ENCODE measurements at places on chromosomes 5 and 9.
A peak's percentile ranks its signal among the peaks of the same experiment; 100 is the strongest.

DNA sequence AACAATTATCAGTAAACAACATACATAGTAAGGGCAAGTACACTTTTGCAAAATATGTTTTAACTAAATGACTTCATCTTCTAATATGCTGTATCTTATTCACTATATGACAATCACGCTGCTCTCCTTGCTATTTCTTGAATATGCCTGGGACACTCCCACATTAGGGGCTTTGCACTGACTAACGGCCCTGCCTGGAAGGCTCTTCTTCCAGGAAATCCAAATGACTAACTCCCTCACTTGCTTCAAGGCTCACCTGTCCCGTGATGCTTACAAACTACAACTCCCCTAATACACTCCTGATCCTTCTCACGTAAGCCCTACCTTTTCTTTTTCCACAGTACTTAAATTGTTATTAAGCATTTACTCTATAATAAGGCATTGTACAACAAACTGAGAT, 10.6 kb downstream of the ERP44 start:
- DNase-seq: no peak

DNA sequence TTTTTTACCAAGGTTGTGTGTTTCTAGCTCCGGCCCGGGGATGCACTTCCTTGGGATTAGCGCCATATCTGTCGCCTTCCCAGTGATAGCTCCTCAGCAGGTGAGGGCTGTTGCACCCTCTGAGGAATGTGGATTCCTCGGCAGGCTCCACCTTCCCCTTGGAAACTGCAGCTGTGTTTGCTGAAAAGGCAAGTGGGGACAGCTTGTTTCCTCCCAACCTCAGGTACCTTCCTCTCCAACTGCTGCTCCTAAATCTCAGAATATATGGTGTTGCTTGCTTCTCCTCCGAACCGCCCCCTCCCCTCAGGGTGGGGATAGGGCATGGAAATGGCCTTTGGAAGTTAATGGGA, 1.3 kb downstream of the SLC1A1 start:
- no peak for DNase-seq

- no peak for DNase-seq
Measured at GRCh38 chr9:93464395-93464794, 11.0 kb upstream of the FAM120AOS start.

DNA sequence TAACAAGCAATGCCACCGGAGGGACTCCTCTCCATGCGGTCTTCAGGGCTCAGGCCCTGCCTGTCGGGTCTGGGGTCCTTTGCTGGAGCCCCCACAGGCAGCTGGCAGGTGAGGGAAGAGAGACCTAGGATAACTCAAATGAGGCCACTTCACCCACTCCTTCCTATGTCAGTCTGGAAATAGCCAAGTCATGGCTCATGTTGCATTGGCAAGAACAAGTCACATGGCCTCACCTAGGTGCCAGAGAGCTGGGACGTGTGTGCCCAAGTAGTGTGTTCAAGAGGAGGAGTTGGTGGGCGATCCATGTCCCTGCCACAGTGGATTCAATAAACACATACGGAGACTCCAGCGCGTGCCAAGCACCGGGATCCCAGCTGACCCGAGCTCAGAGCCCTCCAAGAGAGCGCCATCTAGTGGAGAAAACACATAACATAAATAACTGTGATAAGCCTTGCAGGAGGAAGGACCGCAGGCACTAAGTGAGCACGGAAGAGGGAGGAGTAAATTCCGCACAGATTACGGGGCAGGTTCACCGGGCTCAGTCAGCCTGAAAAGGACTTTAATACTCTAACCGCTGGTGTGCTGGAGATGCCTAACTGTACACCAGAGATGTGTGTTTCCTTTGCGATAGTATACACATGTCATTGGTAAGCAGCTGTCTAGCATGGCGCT, 580.8 kb downstream of the CCDC171 start:
- peak; percentile 30 for DNase-seq

- no peak for DNase-seq
Measured at GRCh38 chr5:177428574-177429217, 2.2 kb downstream of the GRK6 start.

DNA sequence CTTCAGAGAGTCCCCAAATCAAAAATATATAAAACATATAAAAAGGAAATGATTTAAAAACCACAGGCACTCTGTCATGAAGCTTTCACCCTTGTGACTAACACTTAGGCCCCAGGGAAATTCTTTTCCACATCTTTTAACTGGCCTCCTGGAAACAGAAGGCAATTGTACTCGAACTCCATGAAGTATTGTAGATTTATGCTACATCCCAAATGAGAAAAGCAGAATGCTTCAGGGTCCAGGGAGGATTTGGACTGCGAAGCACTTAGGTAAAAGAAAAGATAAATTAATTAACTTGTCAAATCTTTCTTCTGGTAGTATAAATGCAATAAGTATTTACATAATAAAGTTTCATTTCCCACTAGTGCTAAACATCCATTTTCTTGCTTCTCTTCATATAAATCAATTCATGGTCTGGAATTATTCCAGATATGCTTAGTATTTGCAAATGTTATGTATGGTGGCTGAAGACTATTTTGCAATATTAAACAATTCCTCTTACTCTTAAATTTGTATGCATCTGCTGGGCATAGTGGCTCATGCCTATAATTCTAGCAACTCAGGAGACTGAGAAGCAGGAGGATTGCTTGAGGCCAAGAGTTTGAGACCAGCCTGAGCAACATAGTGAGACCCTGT, 64.9 kb upstream of the ELL2 start:
- no peak for DNase-seq

DNA sequence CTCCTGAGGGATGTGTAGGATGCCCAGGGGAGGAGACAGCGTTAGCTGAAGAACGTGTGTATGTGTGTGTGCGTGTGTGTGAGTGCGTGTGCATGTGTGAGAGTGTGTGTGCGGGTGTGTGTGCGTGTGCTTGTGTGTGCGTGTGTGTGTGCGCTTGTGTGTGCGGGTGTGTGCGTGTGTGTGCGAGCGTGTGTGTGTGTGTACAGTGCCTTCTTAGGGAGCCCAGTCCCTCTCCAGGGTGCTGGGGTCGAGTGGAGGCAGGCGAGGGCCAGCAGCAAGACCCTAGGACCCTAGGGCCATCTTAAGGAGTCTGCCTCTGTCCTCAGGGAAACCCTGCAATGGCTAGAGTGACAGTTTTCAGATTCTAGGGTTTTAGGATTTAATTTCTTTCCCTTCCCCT, 26.0 kb upstream of the STXBP1 start:
- DNase-seq: no peak

GRCh38 chr9:129316281-129317030, 138.4 kb upstream of the IER5L start:
- no peak for DNase-seq

DNA sequence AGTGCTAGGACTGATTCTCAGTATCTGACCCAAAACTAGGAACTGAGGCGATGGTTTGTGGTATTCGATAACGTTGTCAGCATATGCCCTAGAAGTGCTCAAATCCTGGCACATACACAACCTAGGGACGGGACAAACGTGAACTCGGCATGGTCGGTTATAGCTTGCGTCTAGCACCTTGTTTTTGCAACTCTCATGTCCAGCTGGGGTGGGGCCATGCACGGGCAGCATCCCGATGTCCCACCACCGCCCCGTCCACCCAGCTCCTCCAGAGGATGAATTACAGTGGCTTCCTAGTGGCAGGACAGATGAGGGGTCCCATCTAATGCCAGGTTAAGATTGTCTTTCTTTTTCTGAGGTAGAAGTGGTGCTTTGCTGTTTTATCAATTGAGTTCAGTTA, 31.6 kb downstream of the PROP1 start:
- DNase-seq: no peak
